ENCODE measurements at places on chromosomes 16 and 17.

DNA sequence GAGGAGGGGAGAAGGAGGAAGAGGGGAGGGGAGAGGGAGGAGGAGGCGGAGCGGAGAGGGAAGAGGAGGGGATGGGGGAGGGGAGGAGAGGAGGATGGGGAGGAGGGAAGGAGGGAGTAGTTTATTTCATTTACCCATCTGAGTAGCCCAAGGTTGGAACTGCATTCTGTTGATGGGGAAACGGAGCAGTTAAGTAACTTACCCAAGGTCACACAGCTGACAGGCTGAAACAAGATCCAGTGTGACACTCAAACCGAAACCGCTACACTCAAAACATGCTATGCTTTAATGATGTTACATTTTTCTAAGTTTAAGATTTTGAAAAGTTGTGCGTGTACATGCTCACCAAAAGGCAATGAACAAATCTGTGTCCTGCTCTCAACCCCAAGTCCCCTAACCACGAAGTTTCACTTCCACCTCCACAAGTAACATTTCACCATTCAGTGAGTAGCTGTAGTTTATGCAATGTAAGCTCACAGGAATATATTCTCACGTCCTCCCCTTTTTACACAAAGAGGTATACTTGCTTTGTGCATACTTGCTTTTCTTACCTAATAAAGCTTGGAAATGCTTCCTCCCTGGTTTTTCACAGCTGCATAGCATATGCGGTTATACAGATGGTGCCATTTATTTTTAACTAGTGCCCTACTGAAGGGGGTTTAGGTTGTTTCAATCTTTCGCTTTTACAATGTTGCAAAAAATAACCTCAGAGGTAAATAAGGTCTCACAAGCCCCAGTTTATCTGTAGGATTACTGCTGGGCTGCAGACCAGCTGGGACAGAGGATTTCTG is 275.3 kb downstream of the PARN start:
- peak; percentile 98 for DNase-seq

DNA sequence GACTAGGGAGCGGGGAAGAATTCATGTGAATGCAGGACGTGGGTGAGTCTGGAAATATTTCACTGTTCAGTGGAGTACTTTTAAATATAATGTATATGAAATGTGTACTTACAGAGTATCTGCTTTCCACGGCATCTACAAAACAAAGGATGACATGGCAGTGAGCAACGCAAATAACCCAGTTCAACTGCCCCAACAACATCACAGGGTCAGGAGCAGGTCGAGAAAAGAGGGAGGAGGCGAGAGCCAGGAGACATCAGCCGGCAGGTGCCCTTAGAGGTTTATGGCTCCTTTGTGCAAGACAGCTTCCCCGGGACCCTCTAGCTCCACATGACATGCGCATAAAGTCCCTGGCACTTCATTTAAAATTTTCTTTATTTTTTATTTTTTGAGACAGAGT is 61.1 kb downstream of the PECAM1 start:
- DNase-seq, result no peak

DNA sequence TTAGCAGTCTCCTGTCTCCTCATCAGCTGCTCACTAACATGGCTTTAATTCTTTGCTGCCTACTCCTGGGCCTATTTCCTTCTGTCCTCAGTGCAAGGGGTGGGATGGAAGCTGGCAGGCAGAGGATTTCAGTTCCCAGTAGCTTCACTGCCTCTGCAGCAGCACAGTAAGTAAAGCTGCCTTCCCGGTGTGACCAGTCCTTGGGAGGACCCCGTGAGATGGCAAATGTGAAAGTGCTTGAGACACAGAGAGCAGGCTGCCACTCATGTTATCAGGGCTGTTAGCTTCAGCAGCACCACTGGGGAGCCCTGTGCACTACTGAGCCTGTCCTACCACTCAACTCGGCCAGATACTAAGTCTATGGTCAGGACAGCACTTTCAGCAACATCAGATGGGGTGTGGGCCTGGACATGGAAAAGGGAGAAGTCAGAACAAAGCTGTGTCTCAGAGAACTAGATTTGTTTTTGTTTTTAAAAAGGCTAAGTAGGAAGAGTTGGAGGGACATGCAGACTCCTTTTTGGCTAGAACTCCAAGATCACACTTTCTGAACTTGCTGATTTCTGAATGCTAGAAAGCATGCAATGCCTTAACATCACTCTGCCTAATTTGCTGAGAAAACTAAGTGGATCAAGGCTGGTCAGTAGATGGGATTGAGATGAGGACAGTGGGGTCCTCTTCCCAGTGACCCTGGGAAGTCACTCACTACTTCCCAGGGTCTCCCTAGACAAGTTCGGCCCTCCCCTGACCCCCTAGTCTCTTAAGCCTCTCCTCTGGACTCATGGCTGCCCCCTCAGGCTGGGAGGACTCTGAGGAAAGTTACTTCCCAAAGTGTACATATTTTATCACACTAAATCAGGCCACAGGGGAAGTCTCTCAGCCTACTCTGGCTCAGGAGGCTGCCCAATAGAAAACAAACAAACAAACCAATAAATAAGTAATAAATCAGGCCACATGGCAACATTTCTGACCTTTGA is 1.1 kb downstream of the ACSF2 start:
- peak; percentile 76 for DNase-seq

- no peak for DNase-seq
Observed at GRCh38 chr17:34902831-34903547, 58.3 kb downstream of the CCT6B start.

GRCh38 chr16:5722116-5722619 is 624.6 kb upstream of the EEF2KMT start:
- DNase-seq, result no peak

DNA sequence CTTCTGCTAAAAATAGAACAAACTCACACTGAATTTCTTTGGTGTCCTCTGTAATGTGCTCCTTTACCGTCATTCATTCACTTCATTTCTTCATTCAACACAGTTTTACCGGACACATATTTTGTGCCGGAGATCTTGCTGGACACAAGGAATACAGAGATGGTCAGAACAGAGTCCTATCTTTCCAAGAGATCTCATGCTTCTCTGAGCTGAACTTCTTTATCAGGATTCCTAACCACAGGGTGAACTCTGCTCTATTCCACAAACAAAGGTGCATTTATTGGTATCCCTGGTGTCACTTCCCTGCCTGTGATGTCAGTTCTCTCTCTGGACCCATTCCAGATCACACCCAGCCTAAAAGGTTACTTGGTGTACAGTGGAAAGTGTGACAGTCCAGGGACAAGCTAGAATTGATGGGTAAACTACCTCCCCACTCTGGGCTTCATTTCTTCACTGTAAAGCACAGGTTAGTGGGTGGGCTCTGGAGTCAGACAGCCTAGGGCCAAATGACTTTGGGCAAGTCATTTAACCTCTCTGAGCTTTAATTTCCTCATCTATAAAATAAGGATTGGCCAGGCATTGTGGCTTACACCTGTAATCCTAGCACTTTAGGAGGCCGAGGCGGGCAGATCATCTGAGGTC is 4.2 kb downstream of the IFI35 start:
- DNase-seq, result no peak

DNA sequence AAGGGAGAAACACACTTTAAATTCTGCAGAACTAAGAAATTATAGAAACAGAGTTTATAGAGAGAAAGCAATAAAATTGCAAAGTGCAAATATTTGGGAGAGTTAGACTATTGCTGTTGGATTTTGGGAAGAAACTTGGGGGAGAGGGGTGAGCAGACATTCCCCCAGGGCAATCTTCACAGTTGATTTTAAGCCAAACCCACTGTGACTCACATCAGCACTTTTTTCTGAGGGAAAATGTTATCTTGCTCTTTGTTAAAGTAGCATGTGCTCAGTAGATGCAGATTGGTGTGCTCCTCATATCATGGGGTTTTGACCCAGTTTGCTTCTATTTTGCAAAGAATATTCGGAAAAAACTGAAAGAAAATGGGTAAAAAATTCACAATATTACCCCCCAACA is 367.6 kb downstream of the CDH11 start:
- no peak for DNase-seq

- no peak for DNase-seq
Observed at GRCh38 chr17:46738544-46738943, 79.9 kb downstream of the WNT3 start.

GRCh38 chr17:64345689-64346376 is 44.8 kb downstream of the PECAM1 start:
- DNase-seq, result no peak

DNA sequence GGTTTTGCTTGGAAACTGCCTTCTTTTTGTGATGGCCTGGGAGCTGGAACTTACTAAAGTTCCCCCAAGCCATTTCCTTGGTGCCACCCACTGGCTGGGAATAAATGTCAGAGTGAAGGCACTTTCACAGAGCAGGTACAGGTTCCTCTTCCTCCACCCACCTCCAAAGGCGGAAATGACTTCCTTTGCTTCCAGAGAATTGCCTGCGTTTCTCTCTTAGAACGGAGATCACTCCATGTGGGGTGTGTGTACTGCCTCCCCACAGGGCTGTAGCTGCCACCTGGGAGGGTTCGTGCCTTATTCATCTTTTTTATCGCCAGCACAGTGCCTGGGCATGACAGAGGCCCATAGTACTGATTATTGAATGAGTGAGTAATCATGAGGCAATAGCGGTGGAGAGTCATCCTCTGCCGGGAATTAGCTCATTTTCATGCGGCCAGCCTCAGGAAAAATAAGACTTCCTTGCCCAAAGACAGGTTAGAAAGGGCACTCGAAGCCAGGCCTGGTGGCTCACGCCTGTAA is 32.2 kb upstream of the HAS3 start:
- no peak for DNase-seq

DNA sequence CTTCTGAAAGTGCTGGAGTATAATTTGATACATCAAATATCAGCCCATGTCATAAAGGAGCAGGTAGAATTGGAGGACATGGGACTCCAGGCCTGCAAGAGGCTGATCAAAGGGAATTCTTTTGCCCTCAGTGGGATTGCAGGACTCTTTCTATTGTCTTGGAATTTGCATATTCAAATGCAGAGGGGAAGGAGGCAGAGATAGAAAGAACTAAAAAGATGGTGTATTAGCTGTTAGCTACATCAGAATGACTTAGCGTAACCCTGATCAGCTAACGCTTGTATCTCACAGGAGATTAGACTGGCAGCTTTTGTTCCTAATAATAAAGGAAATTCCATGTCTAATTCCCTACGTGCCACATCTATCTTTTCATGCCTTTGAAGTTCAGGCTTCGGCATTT is 1014.7 kb upstream of the RBFOX1 start:
- no peak for DNase-seq

GRCh38 chr16:47604306-47604705 is 143.2 kb downstream of the PHKB start:
- no peak for DNase-seq

DNA sequence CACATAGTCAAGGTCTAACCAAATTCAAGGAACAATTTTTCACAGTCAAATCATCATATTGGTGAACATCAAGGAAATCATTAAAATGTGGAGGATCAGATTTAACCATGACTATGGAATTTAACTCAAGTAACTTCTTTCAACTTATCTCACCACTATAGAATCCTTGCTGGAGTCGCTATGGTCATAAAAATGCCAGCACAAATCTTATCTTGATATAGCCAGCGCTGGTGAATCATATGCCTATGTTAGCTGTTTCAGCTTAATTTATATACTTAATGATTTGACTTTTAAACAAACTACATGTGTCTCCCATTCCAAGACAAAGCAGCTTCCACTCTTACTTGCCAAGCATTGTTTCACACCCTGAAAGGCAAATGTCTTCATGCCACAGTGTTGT is 416.4 kb downstream of the CDH11 start:
- DNase-seq, result no peak

GRCh38 chr16:51154271-51155171 is 3.5 kb upstream of the SALL1 start:
- DNase-seq, result no peak

DNA sequence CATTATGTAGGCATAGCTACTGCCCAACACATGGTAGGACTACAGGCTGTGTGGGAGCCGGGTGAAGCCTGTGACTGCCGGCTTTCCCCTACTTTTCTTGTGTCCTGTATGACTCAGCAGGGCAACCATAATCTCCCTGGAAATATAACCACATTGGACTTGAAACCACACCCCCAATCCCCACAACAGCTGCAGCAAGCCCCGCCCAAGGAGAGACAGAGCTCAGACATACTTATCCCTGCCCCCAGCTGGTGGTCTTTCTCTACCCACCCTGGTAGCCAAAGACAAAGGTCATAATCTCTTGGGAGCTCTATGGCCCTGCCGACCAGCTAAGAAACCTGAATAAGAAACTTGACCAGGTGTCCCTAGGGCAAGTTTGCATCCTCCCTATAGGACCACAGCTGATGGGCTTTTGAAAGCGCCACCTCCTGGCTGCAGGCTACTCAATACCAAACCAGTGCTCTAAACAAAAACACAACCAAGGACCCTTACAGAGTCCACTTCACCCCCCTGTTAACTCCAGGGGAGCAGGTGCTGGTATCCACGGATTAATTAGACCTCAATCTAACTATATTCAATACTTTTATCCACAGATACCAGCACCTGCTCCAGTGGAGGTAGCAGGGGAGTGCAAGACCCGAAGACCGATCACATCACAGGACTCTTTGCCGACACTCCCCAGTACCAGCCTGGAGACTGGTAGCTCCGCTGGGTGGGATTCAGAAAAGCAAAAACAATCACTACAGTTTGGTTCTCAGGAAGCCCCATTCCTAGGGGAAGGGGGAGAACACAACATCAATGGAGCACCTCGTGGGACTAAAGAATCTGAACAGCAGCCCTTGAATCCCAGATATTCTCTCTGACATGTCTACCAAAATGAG is 91.2 kb downstream of the IRX5 start:
- peak; percentile 9 for DNase-seq

Data from NAMALWA (cell line).